Esophagus squamous epithelium (tissue), 5 donors: ENCODE measurements at places on chromosomes 11 and 22. TPM values are rescaled to one million over a fixed set of nuclear protein-coding genes. Genes with fewer than 3 reads are reported as not detected.

Gene GRIK4
- not detected for total RNA-seq

Gene NARS2
- 15.7 TPM for total RNA-seq

Gene FAM181B
- total RNA-seq: 0.29 TPM

Gene NRIP3
- total RNA-seq: 1.3 TPM

Gene NFRKB
- 25.7 TPM for total RNA-seq

Gene CDHR5
- total RNA-seq: not detected

Gene KCNQ1
- total RNA-seq: 0.64 TPM

Gene JRKL
- total RNA-seq: 4.7 TPM

Gene TYMP
- total RNA-seq: 92.9 TPM

Gene PTPN5
- 0.85 TPM for total RNA-seq
